ENCODE measurements at places on chromosomes 1 and 21.

DNA sequence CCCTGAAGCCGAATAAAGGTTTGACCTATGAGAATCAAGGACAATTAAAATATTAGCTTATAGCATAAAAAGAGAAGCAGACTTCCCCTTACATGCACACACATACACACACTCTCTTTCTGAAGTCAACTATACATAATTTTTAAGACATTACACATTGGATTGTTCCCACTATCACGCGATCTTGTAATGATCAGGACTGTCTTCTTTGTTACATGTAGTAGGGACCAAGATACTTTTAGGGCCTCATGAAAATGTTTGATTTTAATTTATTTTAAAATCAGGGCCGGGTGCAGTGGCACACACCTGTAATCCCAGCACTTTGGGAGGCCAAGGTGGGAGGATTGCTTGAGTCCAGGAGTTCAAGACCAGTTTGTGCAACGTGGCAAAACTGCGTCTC lies 16.4 kb upstream of the IRF2BP2 start:
- no peak for DNase-seq

DNA sequence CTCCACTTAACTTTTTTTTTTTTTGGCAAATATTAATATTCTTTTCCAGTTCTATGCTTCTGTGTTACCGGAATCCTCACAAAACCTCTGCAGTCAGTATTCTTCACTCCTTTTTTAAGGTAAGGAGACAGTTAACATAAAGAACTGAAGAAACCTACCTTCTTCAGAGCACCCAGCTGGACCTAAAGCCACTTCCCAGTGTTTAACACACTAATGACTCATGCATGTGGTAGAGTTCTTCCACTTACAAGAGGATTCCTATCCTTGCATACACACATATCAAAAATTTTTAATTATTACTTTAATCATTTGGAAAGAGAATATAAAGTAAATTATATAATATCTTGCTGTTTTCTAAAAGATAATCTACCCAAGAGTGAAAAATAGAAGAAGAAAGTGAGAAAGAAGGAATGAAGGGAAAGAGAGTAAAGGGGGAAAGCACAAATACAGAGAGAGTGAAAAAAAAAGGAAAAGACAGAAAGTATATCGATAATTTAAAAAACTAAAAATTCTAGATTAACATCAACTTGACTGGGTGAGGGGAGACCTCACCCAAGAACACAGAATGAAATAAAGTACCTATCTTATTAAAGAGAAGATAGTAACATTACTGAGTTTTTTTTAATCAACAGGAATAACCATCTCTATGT lies 54.9 kb downstream of the ENAH start:
- DNase-seq, result no peak

DNA sequence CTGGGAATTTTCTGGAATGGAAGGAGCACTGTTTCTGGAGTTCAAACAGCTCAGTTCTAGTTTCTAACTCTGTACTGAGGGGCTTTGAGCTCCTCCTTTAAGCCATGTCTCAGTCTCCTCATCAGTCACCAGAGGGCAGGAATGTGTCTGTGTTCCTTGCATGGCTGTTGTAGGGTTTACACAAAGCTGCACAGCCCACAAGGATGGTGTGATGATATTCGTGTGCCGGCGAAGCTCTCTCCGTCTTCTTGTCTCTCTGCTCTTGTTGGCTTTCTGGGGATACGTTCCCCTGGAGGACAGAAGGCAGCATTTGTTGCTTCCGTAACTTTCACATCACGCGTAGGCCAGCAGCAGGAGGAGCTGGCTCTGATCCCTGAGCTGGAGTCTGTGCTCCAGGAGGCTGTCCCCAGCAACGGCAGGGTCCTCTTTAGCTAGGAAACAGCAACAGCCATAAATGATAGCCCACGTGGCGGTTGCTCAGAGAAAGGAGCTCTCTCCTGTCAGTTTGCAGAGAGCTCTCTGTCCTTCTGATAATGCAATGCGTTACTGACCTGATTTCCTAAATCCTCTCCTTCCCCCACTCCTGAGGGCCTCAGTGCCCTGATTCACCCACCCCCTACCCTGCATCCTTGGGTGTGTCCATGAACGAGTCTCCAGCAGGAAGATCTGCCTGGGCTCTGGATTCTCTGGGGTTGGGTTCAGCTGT lies 189.2 kb upstream of the VAMP3 start:
- no peak for DNase-seq

- DNase-seq, result no peak
Measured at GRCh38 chr1:71986160-71986559, 296.2 kb downstream of the NEGR1 start.

- no peak for DNase-seq
Measured at GRCh38 chr1:173555651-173556305, 47.1 kb downstream of the SLC9C2 start.

GRCh38 chr1:179590671-179591070 lies 961 bp upstream of the TDRD5 start:
- DNase-seq, result no peak

DNA sequence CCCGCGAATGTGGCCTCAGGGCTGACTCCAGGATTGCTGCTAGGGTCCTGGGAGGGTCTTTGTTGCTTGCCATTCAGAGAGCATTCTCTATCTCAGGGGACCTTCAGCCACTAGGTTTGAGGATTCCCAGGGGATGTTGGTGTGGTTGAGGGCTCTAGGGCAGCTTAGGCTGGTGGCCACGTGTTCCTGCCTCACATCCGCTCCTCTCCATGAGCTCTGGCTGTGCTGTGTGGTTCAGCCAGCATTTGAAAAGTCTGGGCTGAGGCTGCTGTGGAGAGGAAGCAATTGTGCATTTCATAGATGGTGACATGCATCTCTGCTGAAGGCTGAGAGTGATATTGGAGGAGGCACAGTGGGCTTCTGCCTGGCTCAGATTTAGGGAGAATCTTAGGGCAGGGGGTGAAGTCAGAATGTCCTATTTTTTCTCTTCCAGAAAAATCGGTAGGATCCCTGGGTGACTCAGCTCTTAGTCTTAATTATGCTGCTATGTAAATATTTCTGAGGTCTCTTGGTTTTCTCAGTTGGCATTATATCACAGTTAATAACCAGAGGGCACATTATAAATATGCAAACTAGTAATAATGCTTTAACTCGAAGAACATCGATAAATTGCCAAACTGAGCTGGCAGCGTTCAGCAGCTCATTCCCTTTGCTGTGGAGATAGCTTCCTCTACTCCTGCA lies 182.3 kb downstream of the CAMTA1 start:
- no peak for DNase-seq

DNA sequence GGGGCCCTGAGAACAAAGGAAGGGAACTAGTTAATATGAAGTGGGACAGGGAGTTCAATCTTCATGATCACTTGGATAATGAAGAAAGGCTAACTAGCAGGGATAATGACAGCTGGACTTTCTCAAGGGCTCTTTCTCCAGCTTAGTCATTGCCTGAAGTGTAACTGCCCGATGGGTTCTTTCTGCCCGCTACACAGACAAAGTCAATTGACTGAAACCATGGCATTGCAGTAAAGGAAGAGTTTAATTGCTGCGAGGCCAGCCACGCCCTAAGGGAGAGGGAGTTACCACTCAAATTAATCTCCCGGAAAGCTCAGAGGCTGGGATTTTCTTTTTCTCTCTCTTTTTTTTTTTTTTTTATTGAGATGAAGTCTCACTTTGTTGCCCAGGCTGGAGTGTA lies 16.6 kb upstream of the SLC2A5 start:
- DNase-seq, result peak; percentile 31

DNA sequence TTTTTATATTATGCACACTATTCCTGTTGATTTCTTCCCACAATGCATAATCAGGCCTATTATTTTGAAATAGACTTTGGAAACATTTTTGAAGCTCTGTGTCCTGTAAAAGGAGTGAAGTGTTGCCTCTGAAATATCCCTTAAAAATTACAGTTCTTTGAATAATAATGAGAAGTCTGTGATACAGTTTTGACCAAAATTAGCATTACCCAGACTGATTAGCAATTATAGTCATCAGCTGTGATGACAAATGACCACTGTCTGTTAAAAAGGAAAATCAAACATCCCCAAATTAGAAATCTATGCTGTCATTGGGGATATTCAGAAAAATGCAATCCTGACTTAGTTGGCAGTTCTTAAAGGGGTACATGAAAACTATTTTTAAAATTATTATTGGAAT lies 63.7 kb downstream of the PTGS2 start:
- no peak for DNase-seq

DNA sequence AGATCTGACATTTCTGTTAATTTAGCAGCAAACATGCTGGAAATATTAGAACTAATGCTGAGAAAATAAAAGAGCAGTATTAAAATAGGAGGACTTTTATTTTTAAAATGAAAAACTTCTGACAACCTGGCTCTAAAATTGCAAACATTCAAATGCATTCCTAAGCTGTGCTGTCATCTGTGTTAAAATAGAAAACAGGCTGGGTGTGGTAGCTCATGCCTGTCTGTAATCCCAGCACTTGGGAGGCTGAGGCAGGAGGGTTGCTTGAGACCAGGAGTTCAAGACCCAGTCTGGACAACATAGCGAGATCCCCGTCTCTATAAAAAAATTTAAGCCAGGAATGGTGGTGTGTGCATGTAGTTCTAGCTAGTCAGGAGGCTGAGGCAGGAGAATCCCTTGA lies 44.6 kb downstream of the MIGA1 start:
- DNase-seq, result peak; percentile 63

- DNase-seq, result no peak
Measured at GRCh38 chr1:212514782-212515181, 82.1 kb downstream of the NENF start.

DNA sequence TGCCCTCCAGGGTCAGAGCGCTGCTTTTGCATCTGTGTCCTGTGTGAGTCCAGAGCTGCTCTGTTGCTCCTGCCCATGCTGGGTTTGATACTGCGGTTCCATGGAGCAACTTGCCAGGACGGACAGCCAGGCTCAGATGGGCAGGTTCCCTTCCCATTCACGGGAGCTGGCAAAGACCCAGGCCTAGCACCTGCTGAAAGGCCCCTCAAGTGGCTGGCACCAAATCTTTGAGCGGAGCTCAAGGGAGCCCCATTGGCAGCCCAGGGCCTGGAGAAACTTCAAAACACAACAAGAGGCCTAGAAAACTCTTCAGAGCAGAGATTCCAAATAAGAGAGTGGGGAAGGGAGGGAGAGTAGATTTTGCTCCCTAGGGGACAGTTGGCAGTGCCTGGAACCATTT lies 97.2 kb downstream of the ACTL8 start:
- no peak for DNase-seq

- DNase-seq, result no peak
Measured at GRCh38 chr1:95237981-95238703, 4.1 kb downstream of the RWDD3 start.

DNA sequence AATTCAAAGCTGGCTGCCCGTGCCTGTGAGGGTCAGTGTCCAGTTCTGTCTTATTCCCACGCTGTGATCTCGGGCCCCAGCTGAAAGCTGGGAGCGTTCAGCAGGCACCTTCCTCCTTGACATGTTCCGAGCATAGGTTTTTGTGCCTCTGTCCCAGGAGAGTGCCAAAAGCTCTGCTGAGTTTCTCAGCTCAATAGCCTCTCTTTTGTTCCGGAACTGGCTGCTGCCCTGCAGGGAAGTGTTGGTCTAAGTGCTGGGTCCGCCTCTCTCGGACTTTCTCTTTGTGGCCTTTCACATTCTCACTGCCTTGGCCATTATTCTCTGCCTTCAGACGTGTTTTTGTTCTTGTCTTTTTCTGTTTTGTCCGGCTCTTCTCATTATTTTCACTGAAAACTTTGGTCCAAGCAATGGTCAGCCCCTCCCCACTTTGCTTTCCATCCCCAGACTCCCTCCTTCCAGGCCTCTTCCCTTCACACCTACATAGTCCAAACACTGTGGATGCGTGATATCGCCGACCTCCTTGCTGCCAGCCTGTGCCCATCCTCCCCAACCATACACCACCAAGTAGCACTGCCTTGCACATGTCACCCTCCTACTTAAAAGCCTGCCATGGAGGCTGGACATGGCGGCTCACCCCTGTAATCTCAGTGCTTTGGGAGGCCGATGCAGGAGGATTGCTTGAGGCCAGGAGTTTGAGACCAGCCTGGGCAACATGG lies 233.8 kb downstream of the RHOU start:
- no peak for DNase-seq

DNA sequence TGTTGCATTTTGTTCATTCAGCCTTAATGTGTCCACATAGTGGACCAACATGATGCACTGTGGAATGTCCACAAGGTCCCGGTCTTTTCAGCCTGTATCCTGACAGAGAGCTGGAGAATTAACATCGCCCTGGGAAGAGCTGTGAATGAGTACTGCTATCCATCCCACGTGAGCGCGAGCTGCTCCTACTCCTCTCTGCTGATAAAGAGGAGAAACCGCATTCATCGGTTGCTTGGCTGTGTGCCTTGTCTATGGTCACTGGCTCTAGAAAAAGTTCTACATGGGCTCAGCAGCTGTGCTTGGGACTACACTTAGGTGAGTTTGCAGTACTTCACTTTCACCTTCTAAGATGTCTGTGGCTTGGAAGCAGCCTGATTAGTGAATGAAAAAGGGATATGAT lies 31.1 kb upstream of the IGSF5 start:
- DNase-seq, result no peak

All from kidney glomerular epithelial cell (primary cell).